Liver (tissue), 10 donors: ENCODE measurements at places on chromosomes 16 and 17. TPM values are rescaled to one million over a fixed set of nuclear protein-coding genes. Genes with fewer than 3 reads are reported as not detected.

DNA sequence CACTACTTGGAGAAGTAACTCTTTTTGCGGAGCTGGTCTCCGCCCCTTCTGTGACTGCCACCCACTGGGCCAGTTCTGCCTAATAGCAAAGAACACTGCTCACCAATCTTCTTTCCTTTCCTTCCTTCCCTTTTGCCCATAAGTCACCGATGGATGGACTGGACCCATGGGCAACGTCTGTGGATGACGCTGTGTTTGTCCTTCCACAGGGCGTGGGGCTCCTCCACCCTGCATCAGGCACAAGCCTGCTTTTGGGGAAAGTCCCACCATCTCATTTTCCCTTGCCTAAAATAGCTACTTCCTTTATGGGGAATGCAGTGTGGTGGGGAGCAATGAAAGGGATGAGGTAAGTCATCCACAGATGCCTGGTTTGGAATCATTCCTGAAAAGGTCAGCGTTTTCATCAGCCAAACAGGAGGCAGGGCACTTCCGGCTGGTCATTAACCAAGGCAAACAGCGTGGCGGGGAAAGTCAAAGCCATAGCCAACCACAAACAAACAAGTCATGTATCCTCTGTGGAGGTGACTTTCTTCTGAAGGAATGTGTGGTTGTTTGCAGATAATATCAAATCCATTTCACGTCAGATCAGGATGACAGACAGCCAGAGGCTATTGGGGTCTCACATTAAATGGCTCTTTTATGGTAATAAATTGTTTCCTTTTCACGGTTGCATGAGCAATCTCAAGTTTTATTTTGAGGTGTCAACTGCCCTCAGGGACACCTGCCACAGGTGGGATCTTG, 30.7 kb upstream of the MED9 start:
- H3K4me1 ChIP-seq = peaks cover 19% of the 10 kb centered on the region
- peak overlapping the region; percentile 84 for H3K27ac ChIP-seq
- no peaks in the 10 kb centered on the region for H3K36me3 ChIP-seq
- no peak for DNase-seq
- no peaks in the 10 kb centered on the region for H3K27me3 ChIP-seq
- no peak overlapping the region for H3K4me3 ChIP-seq

DNA sequence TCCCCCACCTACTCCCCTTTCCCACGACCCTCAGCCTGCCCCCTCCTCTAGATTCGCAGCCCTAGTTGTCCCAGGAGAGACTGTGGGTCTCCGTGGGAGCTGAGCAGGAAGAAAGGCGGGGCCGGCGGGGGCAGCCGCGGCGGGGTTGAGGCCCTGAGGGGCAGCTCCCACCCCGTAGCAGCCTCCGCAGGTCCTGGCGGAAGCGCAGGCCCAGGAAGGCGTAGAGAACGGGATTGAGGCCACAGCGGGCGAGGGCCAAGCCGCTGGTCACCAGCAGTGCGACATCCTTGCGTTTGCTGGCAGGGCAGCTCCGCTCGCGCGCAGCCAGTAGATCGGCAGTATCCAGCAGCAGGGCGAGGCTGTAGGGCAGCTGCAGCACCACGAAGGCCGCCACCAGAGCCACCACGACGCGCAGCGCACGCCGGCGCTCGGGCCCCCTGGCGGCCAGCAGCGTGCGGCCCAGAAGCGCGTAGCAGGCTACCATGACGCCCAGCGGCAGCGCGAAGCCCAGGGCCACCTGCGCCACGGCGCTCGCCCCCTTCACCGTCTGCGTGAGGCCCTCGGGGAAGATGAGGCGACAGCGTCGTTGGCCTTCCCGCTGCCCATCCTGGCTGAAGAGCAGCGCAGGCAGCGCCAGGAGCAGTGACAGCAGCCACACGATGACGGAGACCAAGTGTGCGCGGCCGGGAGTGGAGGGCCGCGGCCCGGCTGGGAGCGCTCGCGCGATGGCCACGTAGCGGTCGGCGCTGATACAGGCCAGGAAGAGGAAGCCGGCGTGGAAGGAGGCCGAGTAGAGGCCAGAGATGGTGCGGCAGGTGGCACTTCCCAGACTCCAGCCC, 1.9 kb downstream of the CCR10 start:
- no peaks in the 10 kb centered on the region for H3K27me3 ChIP-seq
- H3K4me3 ChIP-seq = no peak overlapping the region
- peak; percentile 86 for DNase-seq
- H3K36me3 ChIP-seq = no peaks in the 10 kb centered on the region

DNA sequence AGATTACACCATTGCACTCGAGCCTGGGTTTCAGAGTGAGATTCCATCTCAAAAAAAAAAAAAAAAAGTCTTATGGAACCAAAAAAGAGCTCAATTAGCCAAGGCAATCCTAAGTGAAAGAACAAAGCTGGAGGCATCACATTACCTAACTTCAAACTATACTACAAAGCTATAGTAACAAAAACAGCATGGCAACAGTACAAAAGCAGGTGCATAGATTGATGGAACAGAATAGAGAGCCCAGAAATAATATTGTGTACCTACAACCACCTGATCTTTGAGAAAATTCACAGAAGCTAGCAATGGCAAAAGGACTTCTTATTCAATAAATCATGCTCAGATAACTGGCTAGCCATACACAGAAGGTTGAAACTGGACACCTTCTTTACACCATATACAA, 24.7 kb upstream of the CCL2 start:
- no peak overlapping the region for H3K27ac ChIP-seq
- no peak for DNase-seq
- no peak overlapping the region for H3K4me3 ChIP-seq
- H3K27me3 ChIP-seq = no peaks in the 10 kb centered on the region
- H3K36me3 ChIP-seq = no peaks in the 10 kb centered on the region

DNA sequence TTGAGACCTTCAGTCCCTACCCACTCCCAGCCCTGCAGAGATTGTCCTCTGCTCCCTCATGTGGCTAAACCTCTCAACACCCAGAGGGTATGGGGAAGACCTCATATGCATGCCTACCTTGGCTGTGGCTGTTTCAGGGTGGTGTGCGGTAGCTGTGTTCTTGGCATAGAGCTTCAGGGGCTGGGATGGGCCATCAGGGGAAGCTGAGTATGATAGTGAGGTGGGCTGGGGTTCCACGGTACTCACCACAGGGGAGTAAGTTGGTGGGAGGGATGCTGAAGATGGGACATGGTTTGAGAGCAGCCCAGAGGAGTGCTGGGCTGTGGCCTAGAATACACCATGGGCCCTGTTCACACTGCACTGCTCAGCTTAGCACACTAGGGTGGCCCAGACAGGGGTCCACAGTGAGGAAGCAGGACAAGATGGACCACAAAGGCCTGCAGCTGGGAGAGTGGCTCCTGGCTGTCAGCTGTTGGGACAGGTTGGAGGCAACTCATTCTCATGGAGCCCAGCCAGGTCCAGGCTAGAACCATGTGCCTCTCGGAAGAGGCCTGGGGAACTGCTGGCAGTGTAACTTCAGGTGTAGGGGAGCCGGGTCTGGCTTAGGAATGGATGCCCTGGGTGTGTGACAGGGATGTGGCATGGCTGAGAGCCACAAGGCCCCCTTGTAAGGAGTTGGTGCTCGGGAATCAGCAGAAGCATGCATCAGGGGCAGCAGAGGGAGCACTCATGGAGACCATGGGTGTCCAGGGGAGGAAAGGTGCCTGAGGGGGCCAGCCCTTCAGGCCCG, 3.1 kb downstream of the MFAP4 start:
- H3K36me3 ChIP-seq = peaks cover 8% of the 10 kb centered on the region
- H3K27ac ChIP-seq = no peak overlapping the region
- H3K27me3 ChIP-seq = no peaks in the 10 kb centered on the region

GRCh38 chr17:14794961-14795360, 470.2 kb downstream of the PMP22 start:
- no peaks in the 10 kb centered on the region for H3K27me3 ChIP-seq
- no peak for DNase-seq
- no peaks in the 10 kb centered on the region for H3K4me1 ChIP-seq

GRCh38 chr17:65848751-65849150, 287.3 kb upstream of the AXIN2 start:
- H3K27me3 ChIP-seq = no peaks in the 10 kb centered on the region
- H3K4me1 ChIP-seq = no peaks in the 10 kb centered on the region
- no peak for DNase-seq
- no peak overlapping the region for H3K4me3 ChIP-seq

GRCh38 chr17:35931794-35932425, 1.3 kb upstream of the RDM1 start:
- peaks cover 6% of the 10 kb centered on the region for H3K4me1 ChIP-seq
- no peaks in the 10 kb centered on the region for H3K27me3 ChIP-seq
- H3K27ac ChIP-seq = no peak overlapping the region
- H3K36me3 ChIP-seq = no peaks in the 10 kb centered on the region
- H3K4me3 ChIP-seq = no peak overlapping the region

DNA sequence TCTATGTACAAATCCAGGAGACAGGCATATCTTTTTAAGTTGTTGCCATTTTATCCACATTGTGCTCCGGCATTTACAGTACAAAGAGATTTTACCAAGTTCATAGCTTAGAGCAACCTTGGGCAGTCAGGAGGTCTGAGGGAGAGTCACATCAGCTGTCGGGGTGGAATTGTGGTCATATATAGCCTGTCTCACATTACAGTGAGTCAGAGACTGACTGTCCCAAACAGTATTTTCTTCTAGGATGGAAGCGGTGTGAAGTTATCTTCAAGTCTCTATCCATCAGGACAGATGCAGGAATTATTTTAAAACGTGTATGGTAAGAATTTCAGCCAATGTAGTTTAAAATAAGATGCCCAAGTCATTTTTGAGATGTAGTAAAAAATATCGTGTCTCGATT, 53.0 kb downstream of the GPRC5B start:
- H3K27ac ChIP-seq = no peak overlapping the region
- H3K4me1 ChIP-seq = peaks cover 10% of the 10 kb centered on the region
- H3K4me3 ChIP-seq = no peak overlapping the region
- no peak for DNase-seq

DNA sequence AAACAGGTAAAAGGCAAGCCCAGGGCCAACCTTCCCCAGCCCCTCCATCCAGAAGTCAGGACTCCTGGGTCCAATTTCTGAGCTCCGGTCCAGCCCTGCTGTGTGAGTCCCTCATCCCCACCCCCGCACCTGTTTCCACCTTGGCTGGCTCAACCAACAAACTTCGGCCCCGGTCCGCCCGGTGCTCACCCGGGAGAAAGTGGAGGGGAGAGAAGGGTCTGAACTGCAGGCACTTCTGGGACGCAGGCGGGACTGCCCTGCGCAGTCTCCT, 541 bp downstream of the RHBDF2 start:
- H3K4me3 ChIP-seq = peak overlapping the region; percentile 65
- H3K4me1 ChIP-seq = peaks cover 33% of the 10 kb centered on the region
- peak overlapping the region; percentile 64 for H3K27ac ChIP-seq
- H3K36me3 ChIP-seq = no peaks in the 10 kb centered on the region
- DNase-seq = no peak
- H3K27me3 ChIP-seq = no peaks in the 10 kb centered on the region

DNA sequence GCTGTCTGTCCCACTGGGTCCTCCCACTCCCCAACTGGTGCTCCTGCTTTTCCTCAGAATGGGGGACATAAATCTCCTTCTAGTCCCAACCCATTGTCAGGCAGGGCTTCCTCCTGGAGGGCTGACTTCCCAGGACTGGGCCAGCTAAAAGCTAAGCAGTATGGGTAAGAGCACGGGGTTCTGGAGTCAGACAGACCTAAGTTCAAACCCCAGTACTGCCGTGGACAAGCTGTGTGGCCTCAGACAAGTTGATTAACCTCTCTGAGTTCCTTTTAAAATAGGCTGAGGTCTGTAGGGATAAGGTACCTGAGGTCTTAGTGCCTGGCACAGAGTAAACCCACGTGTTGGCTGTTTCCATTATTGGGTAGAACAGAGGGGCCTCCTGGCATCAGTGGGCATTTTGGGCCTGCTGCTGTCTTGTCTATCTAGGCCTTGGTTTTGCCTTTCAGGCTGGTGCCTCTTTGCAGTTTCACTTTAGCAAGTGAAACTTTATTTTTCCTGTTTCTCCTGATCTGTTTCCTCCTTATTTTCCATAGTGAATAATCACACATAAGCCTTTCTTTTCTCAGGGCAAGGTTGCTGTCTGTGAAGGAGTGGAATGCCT, 114.6 kb downstream of the PRKCB start:
- no peaks in the 10 kb centered on the region for H3K27me3 ChIP-seq
- no peak overlapping the region for H3K27ac ChIP-seq
- no peak for DNase-seq
- no peaks in the 10 kb centered on the region for H3K4me1 ChIP-seq

GRCh38 chr16:66175058-66175457, 191.4 kb upstream of the CDH5 start:
- H3K4me1 ChIP-seq = no peaks in the 10 kb centered on the region
- H3K36me3 ChIP-seq = no peaks in the 10 kb centered on the region
- no peak overlapping the region for H3K27ac ChIP-seq
- H3K27me3 ChIP-seq = no peaks in the 10 kb centered on the region

- H3K36me3 ChIP-seq = peaks cover 5% of the 10 kb centered on the region
- no peaks in the 10 kb centered on the region for H3K27me3 ChIP-seq
- no peak for DNase-seq
- no peaks in the 10 kb centered on the region for H3K4me1 ChIP-seq
- no peak overlapping the region for H3K27ac ChIP-seq
- H3K4me3 ChIP-seq = no peak overlapping the region
Measured at GRCh38 chr17:28141773-28142172, 99.3 kb downstream of the NLK start.

DNA sequence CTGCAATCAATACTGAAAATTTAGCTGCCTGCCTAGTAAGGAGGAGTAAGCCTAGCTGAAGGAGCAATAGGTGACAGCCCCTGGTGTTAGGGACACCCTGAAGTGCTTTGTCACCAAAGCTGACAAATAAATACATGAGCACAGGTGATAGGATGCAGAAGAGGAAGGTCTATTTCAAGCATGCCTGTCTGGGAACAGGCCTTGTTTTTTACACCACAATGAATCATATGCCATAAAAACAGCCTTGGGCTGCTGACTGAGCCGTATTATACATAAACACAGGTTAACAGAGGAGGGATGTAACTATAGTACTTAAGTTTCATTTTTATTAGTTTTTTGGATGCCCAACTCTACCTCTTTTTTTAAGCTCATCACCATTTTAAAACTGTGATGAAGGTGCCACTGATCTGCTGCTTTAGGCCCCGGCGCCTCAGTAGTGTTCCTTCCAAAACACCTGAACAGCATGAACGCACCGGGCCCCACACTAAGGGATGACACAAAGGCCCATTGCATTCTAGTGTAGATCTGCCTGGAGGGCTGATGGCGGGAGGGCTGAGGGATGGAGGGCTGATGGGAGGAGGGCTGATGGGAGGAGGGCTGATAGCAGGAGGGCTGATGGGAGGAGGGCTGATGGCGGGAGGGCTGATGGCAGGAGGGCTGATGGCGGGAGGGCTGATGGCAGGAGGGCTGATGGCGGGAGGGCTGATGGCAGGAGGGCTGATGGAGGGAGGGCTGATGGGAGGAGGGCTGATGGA, 150.3 kb downstream of the AATF start:
- H3K36me3 ChIP-seq = peaks cover 39% of the 10 kb centered on the region
- no peak for DNase-seq
- no peak overlapping the region for H3K27ac ChIP-seq
- no peak overlapping the region for H3K4me3 ChIP-seq
- no peaks in the 10 kb centered on the region for H3K4me1 ChIP-seq

GRCh38 chr16:85650135-85650843, 37.2 kb downstream of the GSE1 start:
- no peak overlapping the region for H3K4me3 ChIP-seq
- H3K27ac ChIP-seq = no peak overlapping the region
- no peaks in the 10 kb centered on the region for H3K27me3 ChIP-seq

Gene UBN1
- polyA plus RNA-seq = 9.3 TPM

Gene HOXB7
- 0.31 TPM for polyA plus RNA-seq

Gene UMOD
- polyA plus RNA-seq = not detected

Gene PRDM7
- polyA plus RNA-seq = not detected

Gene KRTAP2-2
- polyA plus RNA-seq = not detected
